Left colon (tissue), 2 donors: ENCODE measurements at places on chromosomes 11 and 22.

GRCh38 chr11:48055292-48056132 lies 75.2 kb downstream of the PTPRJ start:
- DNase-seq: peak; percentile 35

GRCh38 chr11:86145439-86146156 lies 76.7 kb upstream of the PICALM start:
- no peak for DNase-seq

DNA sequence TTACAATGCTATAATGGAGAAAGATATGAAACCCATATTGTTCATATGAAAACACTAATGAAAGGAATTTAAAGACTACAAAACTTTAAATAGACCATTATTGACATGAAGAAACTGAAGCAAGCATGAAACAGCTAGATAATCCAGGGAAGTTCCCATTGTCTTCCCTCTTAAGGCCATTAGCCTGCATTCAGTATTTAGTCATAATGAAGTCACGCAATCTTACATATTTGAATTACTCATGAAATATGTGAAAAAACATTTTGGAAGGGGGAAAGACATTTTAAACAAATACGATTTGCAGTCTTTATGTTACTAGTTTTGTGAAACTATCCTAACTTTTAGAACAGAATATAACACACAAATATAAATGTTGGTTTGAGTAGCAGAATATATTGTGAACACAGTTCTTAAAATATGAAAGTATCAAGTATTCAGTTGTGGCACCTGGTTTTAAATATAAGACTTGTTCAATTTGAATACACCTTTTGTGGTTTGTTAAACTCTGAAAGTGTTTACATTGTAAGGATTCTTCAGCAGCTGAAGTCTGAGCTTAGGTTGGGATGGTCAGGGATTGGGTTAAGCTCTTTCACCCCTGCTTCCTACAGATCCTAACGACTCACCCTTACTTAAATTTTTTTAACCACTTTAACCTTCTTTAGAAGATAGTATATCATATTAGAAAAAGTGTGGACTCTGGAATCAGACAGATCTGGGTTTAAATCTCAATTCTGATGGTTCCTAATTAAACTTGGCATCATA lies 500.3 kb upstream of the TENM4 start:
- no peak for DNase-seq

- DNase-seq: no peak
Measured at GRCh38 chr22:42863349-42863961, 6.4 kb upstream of the ARFGAP3 start.

DNA sequence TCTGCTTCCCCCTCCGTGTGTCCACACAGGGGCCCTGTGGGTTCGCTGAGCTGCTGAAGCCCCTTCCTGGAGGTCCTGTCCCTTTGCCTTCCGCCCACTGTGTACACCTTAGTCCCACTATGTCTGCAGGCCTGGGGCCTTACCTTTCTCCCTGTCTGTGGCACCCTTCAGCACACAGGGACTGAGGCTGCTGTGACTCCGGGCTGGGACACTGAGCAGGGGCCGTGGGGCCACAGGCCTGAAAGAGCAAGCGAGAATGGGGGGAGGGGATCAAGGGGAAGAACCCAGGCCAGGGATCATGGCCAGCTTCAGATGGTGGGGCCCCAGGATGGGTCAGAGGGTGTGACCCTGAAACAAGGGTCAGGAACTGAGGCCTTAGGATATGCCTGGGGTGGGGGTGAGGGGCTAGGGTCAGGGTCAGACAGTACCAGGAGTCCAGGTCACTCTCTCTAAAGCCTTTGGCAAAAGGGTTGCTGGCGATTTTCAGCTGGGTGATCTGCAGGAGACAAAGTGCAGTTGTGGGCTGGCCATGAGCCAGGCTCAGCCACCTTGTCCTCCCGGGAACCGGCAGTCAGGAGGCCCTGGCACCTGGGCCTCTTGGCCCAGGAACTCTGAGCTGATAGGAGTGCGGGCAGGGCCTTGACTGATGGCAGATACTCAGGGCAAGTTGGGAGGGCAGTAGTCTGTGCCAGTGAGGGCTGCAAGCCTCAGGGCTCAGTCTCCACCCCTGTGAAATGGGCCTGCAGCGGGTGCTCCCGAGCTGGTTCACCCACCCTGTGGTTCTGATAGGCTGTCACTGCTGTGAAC lies 2.6 kb upstream of the NUDT8 start:
- DNase-seq: peak; percentile 84

- no peak for DNase-seq
Measured at GRCh38 chr11:6596239-6596877, 7.1 kb downstream of the RRP8 start.
